ENCODE measurements at places on chromosomes 6 and 20. TPM values are rescaled to one million over a fixed set of nuclear protein-coding genes. Genes with fewer than 3 reads are reported as not detected.
A peak's percentile ranks its signal among the peaks of the same experiment; 100 is the strongest.

Gene ZFP57
- polyA plus RNA-seq = 3.9 TPM

Gene TINAG
- not detected for polyA plus RNA-seq

Gene HLA-DPA1
- polyA plus RNA-seq = 10.8 TPM

Gene HLA-DRB1
- polyA plus RNA-seq = 9.9 TPM

Gene CRISP2
- not detected for polyA plus RNA-seq

DNA sequence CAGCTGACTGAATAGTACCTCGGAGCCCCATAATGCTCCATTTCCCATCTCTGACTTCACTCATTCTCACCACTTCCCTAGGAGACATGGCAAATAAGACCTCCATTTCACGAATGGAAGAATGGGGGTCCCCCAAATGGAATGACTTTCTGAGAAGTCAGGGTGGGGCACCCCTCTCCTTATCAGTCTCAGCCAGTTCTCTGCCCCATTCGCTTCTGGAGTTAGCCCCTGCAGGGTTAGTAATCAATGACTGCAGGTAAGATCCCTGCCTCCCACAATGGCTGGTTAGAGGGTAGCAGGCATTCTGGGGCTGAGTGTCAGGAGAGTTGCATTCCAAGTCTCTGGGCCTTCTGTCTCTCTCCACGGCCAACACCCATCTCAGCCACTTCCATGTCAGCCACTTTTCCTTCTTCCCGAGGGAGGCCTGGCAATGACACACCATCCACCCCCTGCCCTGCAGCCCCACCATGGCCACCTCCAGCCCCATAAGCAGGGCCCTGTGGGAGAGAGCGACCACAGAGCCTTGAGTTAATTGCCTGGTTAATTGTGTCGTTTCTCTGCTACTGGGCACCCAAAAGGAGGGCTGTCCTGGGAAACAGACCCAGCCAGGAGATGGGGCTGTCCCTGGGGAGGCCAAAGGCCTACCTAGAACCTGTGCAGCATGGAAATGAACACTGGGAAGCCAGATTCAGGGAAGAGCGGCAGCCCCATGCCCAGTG lies 13.4 kb downstream of the CCDC167 start:
- DNase-seq = no peak

GRCh38 chr20:56372850-56373249 lies 14.1 kb downstream of the FAM210B start:
- DNase-seq = no peak

- DNase-seq = no peak
These were observed 67.0 kb upstream of the AKAP12 start for GRCh38 chr6:151172751-151173150.

- no peak for DNase-seq
These were observed 24.5 kb upstream of the PIM1 start for GRCh38 chr6:37145443-37145842.

GRCh38 chr6:10219510-10219909 lies 195.4 kb downstream of the TFAP2A start:
- no peak for DNase-seq

- DNase-seq = peak; percentile 19
These were observed 66.4 kb downstream of the PKHD1 start for GRCh38 chr6:52020945-52021570.

- DNase-seq = no peak
These were observed 61.1 kb upstream of the FBXO30 start for GRCh38 chr6:145875496-145876211.
